ENCODE measurements at places on chromosomes 5 and 9.

DNA sequence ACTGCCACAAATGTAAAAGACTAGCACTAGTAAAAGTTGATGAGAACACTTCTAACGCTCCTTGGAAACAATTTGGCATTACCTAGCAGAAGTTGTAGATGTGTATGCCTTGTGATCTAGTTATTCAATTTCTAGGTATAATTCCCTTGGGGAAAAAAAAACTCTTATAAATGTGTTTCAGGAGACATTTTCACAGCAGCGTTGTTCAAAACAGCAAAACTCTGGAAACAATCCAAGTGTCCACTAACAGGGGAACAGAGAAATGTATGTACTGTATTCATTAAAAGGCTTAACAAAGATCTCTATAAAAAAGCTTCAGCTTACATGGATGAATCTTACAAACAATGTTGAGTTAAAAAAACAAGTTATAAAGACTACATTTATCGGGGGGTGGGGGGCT lies 30.4 kb downstream of the NR3C1 start:
- no peak for DNase-seq

- no peak for DNase-seq
Measured at GRCh38 chr5:37248421-37248969, 681 bp downstream of the CPLANE1 start.

DNA sequence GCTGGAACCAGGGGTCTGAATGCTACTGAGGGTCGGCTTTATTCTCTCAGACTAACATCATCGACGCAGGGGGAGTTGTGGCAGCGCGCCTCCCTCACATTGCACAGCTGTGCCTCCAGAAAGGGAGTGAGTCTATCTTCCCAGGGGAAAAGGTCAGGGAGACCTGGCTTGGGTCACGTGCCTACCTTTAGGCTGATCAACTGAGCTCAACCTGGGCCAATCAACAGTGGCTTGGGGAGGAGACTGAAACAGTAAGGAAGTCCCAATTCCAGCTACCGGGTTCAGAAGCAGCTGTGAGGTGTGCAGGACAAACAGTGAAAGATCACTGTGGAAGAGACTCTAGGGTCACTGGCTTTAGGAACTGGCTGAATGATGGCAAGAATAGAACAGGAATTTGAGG lies 14.3 kb downstream of the SNX30 start:
- no peak for DNase-seq

- DNase-seq = no peak
Measured at GRCh38 chr9:132008855-132009812, 70.5 kb downstream of the MED27 start.

DNA sequence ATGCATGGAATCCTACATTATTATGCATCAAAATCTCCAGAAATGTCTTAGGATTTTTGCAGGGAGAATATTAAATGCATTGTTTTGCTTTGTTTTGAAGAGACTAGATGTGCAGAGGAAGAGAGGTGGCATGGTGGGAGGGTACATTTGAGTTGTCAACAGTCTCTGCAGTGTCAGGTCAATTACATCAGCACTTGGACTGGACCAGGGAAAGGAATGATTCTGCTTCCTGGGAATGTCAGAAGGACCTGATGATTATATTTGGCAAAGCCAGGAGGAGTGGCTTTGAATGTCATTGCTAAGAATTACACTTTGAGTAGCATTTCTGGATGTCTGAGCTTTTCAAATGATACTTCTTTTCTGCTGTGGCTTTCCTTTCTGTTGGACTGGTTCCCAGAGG lies 17.5 kb upstream of the TMEFF1 start:
- DNase-seq = no peak

GRCh38 chr9:108476574-108476973 lies 379.2 kb downstream of the ACTL7B start:
- DNase-seq = no peak

DNA sequence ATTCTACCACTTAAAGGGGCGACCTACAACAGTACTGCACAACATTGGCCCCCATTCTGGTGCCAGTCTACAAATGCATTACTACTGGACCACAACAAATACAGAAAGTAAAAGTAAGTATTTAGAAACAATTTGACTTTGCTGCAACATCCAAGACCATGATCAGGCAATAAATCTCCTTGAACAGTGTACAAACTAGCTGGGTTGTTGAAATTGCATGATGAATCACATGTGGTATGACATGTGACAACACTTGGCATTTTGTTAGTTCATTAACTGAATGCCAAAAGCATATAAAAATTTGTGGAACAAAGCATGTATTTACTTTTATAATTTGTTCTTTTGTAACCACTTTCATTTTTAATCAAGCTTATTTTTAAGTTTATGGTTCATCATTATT lies 270.5 kb downstream of the NFIB start:
- no peak for DNase-seq

DNA sequence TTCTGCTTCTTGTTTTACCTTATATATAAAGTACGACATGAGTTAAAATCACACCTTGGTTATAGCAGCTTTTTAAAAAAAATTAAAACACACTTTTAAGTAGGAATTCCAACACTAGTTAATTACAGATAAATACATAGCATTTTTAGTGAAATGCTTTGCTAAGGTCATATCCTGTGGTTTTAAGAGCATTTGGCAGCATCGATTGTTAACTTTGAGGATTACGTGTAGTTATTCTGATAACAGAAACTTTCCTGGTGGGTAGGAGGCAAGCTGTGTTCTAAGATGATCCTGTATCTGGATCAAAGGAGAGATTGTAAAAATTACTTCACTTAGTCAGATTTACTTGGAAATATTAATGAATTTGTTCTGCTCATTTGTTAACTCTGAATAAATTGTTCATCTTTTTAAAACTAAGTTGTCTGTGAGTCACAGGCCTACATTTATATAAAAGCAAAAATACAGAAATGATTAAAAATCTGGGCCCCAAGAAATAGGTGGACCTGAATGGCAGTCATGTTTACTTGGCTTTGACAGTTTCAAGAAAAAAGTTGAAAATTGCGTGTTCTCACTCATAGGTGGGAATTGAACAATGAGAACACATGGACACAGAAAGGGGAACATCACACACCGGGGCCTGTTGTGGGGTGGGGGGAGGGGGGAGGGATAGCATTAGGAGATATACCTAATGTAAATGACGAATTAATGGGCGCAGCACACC lies 58.3 kb downstream of the TRIO start:
- DNase-seq = no peak

GRCh38 chr9:117028103-117028858 lies 341.2 kb downstream of the TRIM32 start:
- no peak for DNase-seq

DNA sequence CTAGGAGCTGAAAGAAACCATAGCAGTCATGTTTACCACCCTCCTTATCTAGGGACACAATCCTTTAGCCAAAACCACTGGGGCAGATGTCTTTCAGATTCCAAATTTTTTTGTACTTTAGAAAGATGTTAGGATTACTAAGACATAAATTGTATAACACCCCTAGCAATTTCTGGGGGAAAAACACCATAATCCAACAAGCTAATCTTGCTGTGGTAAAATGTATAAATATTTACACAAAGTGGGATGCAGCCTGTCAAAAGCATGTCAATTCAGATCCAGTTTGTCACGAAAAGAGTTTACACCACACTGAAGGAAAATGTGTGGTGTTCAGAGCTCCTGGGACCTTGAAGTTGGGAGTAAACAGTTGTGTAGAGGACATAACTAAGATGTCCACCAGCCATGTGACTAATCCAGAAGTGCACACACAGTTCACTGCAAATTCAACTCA lies 274.3 kb downstream of the ADAMTSL1 start:
- DNase-seq = no peak

Data from activated CD4-positive, CD25-positive, alpha-beta regulatory T cell (primary cell).